ENCODE measurements at places on chromosomes 6 and 20. TPM values are rescaled to one million over a fixed set of nuclear protein-coding genes. Genes with fewer than 3 reads are reported as not detected.

Gene THEMIS
- 0.52 TPM for total RNA-seq

GRCh38 chr6:4028051-4028450 is 50.9 kb downstream of the FAM217A start:
- H3K27me3 ChIP-seq: no peaks in the 10 kb centered on the region
- no peak overlapping the region for H3K27ac ChIP-seq
- H3K4me1 ChIP-seq: peaks cover 36% of the 10 kb centered on the region
- no peaks in the 10 kb centered on the region for H3K36me3 ChIP-seq

DNA sequence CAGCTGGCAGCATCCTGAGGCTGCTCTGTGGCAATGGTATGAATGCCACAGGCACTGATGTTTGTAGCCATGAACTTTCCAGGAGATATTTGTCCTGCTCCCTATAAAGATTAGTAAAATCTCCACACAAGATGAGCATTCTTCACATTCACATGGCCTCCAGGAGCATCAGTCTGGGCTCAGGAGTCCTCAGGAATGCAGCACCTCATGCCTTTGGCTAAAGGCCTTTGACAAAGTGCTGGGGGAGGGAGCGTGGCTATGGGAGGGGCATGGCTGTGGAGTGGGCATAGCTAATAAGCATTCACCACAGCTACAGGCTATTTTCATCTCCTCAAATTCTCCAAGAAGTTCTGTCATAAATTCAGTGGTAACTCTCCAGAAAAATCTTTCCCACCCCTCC is 90.5 kb upstream of the LY86 start:
- H3K4me3 ChIP-seq: no peak overlapping the region
- no peaks in the 10 kb centered on the region for H3K4me1 ChIP-seq
- H3K27me3 ChIP-seq: no peaks in the 10 kb centered on the region
- DNase-seq: no peak
- H3K27ac ChIP-seq: no peak overlapping the region
- H3K36me3 ChIP-seq: no peaks in the 10 kb centered on the region

DNA sequence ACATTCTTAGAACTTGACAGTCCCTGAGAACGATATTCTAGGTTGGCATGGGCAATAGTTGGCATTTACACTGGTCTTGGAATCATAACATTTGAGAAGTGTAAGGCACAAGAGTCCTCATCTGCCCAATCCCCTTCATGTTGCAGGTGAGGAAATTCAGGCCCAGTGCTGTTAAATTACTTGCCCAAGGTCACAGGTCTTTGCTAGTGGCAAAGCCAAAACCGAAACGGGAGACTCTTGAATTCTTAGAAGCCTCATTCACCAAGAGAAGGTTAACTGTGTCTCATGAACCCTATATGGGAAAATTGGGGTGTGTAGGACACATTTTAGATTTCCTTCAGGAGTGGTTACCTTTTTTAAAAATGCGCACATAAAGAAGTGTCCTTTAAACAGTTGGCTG is 7.2 kb downstream of the E2F3 start:
- H3K27ac ChIP-seq: no peak overlapping the region
- H3K4me3 ChIP-seq: no peak overlapping the region
- H3K36me3 ChIP-seq: no peaks in the 10 kb centered on the region

DNA sequence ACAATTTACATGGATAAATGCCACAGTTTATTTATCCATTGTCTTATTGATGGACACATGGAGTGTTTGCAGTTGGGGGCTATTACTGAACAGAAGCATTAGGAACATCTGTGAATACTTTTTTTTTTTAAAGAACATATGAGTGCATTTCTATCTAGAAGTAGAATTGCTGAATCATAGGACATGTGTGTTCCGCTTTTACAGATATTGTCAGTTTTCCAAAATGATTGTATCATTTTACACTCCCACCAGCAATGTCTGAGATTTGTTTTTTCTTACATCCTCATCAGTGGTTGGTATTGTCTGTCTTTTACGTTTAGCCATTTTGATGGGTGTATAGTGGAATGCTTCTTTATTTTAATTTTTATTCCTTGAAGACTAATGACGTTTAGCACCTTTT is 42.0 kb upstream of the ASIP start:
- H3K4me1 ChIP-seq: no peaks in the 10 kb centered on the region
- DNase-seq: no peak
- no peak overlapping the region for H3K27ac ChIP-seq
- no peak overlapping the region for H3K4me3 ChIP-seq

DNA sequence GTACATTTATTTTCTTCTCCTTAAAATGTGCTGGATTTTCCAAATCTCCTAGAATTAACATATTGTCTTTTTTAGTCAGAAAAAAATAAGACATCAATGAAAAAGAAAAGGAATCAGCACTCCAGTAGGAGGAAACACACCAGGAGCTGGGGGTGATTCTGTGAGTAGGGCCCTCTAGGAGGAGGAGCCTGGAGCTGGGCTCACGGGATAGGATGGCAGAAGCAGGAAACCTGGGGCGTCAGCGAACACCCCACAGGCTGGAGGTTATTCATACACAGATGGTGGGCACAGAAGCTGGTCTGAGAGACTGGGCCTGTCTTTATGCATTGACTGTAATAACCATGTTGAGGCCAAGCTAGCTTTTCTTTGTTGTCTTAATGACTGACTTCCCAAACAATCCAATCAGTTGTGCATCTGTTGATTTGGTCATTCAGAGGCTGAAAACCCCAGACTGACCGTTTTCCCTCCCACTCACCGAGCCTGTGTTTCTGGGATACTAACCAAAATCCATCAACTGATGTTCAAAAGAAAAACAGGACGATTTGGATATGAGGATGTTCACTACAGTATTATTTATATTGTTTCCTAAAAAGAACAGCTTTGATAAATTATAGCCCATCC is 53.1 kb downstream of the CPNE5 start:
- H3K27ac ChIP-seq: no peak overlapping the region
- peaks cover 31% of the 10 kb centered on the region for H3K4me1 ChIP-seq
- no peaks in the 10 kb centered on the region for H3K27me3 ChIP-seq
- no peak for DNase-seq
- no peaks in the 10 kb centered on the region for H3K36me3 ChIP-seq

All from body of pancreas (tissue), 4 donors.